ENCODE measurements at places on chromosomes 3 and 15.
A peak's percentile ranks its signal among the peaks of the same experiment; 100 is the strongest.

DNA sequence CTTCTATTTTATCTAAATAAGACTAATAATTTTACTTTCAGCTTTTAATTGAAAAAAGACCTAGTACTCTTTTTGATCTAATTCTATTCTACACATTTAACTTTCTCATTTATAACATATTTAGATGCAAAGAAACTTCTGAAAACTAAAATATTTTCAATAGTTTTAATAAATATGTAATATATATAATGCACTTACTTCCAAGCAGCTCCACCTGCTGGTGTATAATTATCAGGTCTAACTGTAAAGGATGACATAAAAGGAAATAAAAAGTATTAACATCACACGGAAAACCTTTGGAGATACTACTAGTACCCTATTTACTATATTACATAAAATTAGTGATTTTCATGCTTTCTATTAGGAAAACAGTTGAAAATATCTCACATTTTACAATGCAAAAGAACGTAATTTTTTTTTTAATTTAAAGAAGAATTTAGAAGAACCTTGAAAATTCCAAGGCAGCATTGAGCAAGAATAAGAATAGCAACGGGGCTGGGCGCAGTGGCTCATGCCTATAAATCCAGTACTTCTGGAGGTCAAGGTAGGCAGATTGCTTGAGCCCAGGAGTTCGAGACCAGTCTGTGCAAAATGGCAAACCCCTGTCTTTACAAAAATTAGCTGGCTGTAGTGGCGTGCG lies 10.2 kb downstream of the PLSCR5 start:
- H3K4me1 ChIP-seq: no peaks in the 10 kb centered on the region
- H3K4me3 ChIP-seq: no peak overlapping the region
- no peaks in the 10 kb centered on the region for H3K36me3 ChIP-seq

DNA sequence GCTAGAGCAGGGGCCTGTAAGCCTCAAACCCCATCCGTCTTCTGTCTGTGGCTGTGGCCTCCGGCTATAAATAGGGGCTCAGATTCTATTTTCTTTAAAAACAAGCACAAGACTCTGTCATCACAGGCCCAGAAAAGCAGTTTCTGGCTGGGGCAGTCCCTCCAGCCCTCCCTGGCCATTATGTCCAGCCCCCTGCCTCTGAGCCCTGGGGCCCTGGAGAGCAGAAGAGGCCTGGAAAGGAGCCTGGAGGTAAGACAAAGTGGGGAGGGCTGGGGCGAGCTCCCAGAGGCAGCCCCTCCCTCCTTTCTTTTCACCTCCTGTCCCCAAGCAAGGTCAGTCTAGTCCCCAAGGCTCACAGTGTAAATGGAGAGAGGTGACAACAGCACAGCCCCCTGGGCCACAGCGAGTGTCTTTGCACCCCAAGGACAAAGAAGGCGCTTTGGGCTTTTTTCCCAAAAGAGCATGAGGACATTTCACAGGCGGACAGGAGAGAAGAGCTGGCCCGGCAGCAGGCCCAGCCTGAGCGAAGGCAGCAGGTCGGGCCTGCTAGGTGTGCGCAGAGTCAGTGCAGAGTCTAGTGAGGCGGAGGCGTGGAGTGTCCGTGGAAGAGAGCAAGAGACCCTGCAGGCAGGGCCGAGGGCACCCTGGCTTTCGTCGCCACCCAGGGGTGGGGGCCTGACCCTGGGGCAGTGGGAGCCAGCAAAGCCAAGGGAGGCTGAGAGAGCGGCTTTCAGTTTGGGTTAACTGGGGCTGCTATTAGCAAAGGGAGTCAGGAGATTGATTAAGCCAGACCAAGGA lies 188.3 kb downstream of the TBC1D2B start:
- H3K4me3 ChIP-seq: no peak overlapping the region
- H3K4me1 ChIP-seq: no peaks in the 10 kb centered on the region
- no peak overlapping the region for H3K27ac ChIP-seq
- no peak for DNase-seq
- no peaks in the 10 kb centered on the region for H3K27me3 ChIP-seq

DNA sequence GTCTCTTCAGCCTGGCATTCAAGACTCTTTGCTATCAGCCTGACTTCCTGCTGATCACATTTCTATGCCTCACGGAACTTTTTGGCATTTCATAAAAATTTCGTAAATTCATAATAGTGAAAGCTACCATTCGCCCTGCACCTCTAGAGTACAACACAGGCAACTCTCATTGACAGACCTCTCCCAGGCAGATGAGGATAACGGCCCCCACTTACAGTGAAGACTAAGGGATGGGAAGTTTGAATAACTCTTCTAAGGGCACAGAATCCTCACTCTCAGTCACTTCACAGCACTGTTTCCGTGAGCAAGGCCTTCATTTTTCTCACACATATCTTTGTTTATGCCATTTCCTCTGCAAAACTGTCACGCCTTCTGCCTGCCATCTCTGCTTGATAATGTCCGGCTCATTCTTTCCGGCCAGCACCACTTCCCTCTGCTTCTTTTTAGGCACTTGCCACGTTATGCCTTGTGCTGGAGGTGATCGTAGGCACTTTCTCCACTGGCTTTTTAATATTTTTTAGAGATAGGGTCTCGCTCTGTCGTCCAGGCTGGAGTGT lies 224.1 kb upstream of the HES1 start:
- no peak for DNase-seq
- no peaks in the 10 kb centered on the region for H3K36me3 ChIP-seq
- H3K4me3 ChIP-seq: no peak overlapping the region
- peaks cover 15% of the 10 kb centered on the region for H3K4me1 ChIP-seq
- no peaks in the 10 kb centered on the region for H3K27me3 ChIP-seq
- no peak overlapping the region for H3K27ac ChIP-seq

- no peak overlapping the region for H3K27ac ChIP-seq
- H3K4me1 ChIP-seq: no peaks in the 10 kb centered on the region
- H3K27me3 ChIP-seq: no peaks in the 10 kb centered on the region
- H3K36me3 ChIP-seq: no peaks in the 10 kb centered on the region
- no peak for DNase-seq
These were observed 34.3 kb upstream of the ZMAT3 start for GRCh38 chr3:179105881-179106280.

DNA sequence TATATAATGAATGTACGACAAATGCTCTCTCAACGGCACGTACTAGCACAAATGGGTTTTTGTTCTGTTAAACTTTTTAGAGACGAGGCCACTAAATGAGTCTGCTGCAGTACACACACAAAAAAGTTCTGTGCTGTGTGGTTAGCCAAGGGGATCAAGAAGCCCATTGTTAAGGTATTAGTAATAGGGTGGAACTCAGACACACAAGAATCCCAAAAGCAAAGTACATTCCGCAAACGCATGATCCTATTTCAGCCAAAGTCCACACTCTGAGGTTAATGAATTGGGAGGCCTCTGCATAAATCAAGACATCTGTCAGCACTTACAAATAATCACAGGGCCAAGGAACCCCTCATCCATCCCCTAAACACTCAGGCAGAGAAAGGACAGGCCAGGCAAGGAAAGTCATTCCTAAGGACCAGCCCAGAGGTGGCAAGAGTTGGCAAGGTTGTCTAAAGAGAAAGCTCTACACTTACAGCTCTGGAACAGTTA lies 12.1 kb downstream of the OSBPL10 start:
- no peaks in the 10 kb centered on the region for H3K4me1 ChIP-seq
- H3K36me3 ChIP-seq: no peaks in the 10 kb centered on the region
- peak overlapping the region; percentile 5 for H3K27ac ChIP-seq
- no peak for DNase-seq

- DNase-seq: no peak
- H3K4me1 ChIP-seq: no peaks in the 10 kb centered on the region
- no peak overlapping the region for H3K4me3 ChIP-seq
- H3K27me3 ChIP-seq: no peaks in the 10 kb centered on the region
- H3K27ac ChIP-seq: no peak overlapping the region
- no peaks in the 10 kb centered on the region for H3K36me3 ChIP-seq
These were observed 800.7 kb downstream of the ROBO1 start for GRCh38 chr3:78967061-78967460.

- H3K4me1 ChIP-seq: no peaks in the 10 kb centered on the region
- no peaks in the 10 kb centered on the region for H3K36me3 ChIP-seq
- no peaks in the 10 kb centered on the region for H3K27me3 ChIP-seq
- DNase-seq: no peak
- no peak overlapping the region for H3K4me3 ChIP-seq
These were observed 65.1 kb downstream of the PPARG start for GRCh38 chr3:12353796-12354525.

DNA sequence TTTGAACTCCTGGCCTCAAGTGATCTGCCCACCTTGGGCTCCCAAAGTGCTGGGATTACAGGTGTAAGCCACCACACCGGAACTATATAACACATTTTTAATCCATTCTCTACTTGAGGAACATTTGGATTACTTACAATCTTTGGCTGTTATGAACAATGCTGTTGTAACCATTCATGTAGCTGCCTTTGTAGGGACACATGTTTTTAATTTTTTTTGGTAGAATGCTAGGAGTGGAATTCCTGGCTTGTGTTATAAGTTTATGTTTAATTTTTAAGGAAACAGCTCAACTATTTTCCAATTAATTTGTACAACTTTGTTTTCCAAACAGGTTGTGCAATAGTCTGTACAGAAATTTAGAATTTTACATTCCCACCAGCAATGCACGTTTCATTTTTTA lies 51.7 kb downstream of the GPR149 start:
- H3K4me1 ChIP-seq: no peaks in the 10 kb centered on the region
- H3K36me3 ChIP-seq: no peaks in the 10 kb centered on the region
- no peak overlapping the region for H3K4me3 ChIP-seq
- DNase-seq: no peak

DNA sequence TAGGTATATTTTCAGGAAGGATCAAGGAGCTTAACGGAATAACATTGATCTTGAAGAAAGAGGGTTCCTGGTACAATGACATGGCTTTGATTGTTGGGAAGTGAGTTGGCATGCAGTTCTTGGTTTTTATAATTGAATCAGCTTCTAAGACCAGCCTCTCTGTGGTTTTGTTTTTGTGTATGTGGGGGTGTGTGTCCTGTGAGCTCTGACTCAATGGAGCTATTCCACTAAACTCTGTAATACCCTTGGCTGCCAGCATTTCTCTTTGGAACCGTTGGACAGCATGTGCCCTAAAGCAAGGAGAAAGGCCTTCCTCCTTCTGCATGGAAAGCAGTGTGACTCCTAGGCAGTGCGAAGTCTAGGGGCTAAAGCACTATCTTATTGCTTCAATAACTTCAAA lies 124.8 kb downstream of the EDEM1 start:
- H3K4me1 ChIP-seq: no peaks in the 10 kb centered on the region
- no peak for DNase-seq
- no peak overlapping the region for H3K27ac ChIP-seq
- no peaks in the 10 kb centered on the region for H3K27me3 ChIP-seq
- H3K4me3 ChIP-seq: no peak overlapping the region

DNA sequence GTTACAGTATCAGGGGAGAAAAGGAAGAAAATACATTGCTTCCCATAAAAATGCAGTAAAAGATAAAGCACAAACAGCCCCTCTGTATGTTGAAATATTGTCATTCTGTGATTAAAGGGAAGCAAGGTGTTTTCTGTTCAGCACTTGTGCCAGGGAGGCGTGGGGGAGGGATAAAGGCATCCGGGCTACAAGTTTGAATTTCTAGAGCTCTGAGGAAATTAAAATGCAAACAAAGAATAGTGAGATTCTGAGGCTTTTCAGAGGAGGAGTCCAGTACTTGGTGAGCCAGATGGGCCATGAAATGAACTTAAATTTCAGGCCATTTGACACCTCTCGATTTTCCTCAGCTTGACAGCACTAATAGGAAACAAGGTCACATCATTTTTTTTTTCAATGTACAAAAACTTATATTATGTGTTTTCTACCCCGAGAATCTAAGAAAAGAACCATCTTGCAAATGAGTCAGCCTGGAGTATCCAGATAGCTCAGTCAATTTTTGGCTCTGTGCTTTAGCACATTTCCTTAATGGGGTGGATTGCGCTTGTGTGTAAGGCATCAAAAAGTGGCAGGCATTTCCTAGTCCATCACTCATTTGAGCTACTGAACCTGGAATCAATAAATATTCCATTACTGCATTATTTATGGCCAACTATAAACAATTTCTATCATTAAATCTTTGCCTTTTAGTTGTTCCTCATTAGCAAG lies 640.8 kb upstream of the TBL1XR1 start:
- H3K4me3 ChIP-seq: no peak overlapping the region
- no peak overlapping the region for H3K27ac ChIP-seq
- H3K4me1 ChIP-seq: peaks cover 6% of the 10 kb centered on the region
- H3K27me3 ChIP-seq: no peaks in the 10 kb centered on the region
- no peak for DNase-seq
- H3K36me3 ChIP-seq: no peaks in the 10 kb centered on the region

DNA sequence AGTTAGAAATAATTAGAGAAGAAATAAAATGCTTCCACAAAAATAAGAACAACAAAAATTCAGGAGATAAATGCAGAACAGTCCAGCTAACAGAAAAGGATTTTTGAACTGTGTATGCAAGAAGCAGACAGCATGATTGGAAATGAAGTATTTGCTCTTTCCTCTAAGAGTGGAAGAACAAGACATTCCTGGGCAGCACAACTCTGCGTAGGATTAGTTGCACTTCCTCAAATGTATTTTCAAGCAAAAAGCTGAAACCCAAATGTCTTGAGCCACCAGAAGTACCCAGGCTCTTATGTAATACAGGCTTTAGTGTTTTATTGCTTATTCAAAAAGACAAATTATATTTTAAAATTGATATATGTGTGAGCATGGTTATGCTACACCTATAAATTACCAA lies 127.2 kb downstream of the ZBTB20 start:
- no peak overlapping the region for H3K4me3 ChIP-seq
- DNase-seq: no peak
- H3K27me3 ChIP-seq: no peaks in the 10 kb centered on the region
- H3K4me1 ChIP-seq: no peaks in the 10 kb centered on the region

GRCh38 chr3:20668411-20668810 lies 482.4 kb upstream of the SGO1 start:
- no peak for DNase-seq
- no peaks in the 10 kb centered on the region for H3K27me3 ChIP-seq
- H3K27ac ChIP-seq: no peak overlapping the region
- no peak overlapping the region for H3K4me3 ChIP-seq

- H3K27me3 ChIP-seq: no peaks in the 10 kb centered on the region
- H3K4me1 ChIP-seq: no peaks in the 10 kb centered on the region
- DNase-seq: no peak
- H3K27ac ChIP-seq: no peak overlapping the region
- no peak overlapping the region for H3K4me3 ChIP-seq
- no peaks in the 10 kb centered on the region for H3K36me3 ChIP-seq
These were observed 181.0 kb downstream of the VPS13C start for GRCh38 chr15:61879219-61879618.

DNA sequence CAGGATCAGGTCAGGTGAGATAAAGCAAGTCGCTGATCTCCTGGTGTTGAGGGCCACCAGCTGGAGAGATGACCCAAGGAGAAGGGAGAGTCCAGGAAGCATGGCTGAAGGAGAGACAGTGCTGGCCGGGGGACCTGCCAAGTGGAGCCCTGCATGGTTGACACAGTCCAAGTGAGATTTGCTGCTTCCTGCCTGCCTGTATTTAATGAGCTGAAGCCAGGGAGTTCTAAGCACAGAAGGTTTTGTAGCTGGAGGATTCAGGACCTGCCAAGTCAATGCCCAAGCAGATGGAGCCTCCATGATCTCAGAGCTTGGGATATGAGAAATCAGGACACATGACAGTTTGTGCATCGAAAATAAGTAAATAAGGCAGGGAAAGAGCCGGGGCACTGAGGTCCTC lies 125.6 kb downstream of the SRGAP3 start:
- H3K4me3 ChIP-seq: no peak overlapping the region
- H3K4me1 ChIP-seq: no peaks in the 10 kb centered on the region
- no peak for DNase-seq
- no peaks in the 10 kb centered on the region for H3K36me3 ChIP-seq
- no peak overlapping the region for H3K27ac ChIP-seq

All from Peyer's patch (tissue), 4 donors.